ENCODE measurements at places on chromosomes 3 and 15. TPM values are rescaled to one million over a fixed set of nuclear protein-coding genes. Genes with fewer than 3 reads are reported as not detected.

- DNase-seq, result no peak
Observed at GRCh38 chr3:126522363-126522788, 1.6 kb upstream of the CHST13 start.

The GOLGA8N gene
- 7.9 TPM for total RNA-seq

The SOX14 gene
- not detected for total RNA-seq

The GUCA1C gene
- not detected for total RNA-seq

The CYP8B1 gene
- total RNA-seq, result not detected

The FOXB1 gene
- not detected for total RNA-seq

The ZCWPW2 gene
- 1.2 TPM for total RNA-seq

DNA sequence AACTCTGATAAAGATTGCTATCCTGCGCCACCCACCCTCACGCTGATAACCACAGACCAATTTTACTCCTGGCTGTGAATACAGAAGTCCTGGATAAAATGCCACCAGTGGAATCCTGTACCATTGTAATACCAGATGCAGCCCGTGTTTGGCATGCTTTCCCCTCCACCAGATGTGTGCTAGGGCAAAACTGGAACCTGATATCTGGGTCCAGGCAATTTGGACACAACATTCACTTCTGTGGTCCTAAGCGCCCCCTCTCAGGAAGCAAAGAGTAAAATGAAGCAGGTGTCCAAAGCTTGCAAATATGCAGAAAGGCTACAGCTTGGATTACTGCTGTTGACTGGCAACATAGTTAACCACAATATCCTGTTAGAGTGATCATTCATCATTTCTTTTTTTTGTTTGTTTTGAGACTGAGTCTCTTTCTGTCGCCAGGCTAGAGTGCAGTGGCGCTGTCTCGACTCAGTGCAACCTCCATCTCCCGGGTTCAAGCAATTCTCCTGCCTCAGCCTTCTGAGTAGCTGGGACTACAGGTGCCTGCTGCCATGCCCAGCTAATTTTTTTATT is 32.8 kb downstream of the LOXL1 start:
- no peak for DNase-seq

The GXYLT2 gene
- 8.6 TPM for total RNA-seq

DNA sequence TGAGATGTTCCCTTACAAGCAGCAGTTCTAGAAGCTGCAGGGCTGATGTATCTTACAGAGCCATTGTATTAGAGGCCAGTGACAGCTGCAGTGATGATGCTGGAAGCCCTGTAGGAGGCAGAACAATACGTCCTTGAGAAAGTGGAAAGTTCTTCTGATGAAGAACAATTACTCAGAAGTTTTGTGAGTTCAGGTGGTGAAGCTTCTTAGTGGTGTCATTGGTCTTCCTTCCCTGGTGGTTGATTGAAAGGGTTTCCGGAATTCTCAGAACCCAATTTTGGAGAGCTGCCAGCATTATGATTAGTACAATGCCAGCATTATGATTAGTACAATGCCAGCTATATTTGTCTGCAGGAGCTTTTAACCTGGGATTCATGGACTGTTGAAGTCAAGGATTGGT is 356.4 kb downstream of the MFSD1 start:
- no peak for DNase-seq

- DNase-seq, result no peak
Observed at GRCh38 chr3:18445401-18446148, 20.4 kb upstream of the SATB1 start.

The RPN1 gene
- total RNA-seq, result 190 TPM

The ANO10 gene
- 19.2 TPM for total RNA-seq

- no peak for DNase-seq
Observed at GRCh38 chr3:101950510-101950909, 101.2 kb downstream of the NFKBIZ start.

DNA sequence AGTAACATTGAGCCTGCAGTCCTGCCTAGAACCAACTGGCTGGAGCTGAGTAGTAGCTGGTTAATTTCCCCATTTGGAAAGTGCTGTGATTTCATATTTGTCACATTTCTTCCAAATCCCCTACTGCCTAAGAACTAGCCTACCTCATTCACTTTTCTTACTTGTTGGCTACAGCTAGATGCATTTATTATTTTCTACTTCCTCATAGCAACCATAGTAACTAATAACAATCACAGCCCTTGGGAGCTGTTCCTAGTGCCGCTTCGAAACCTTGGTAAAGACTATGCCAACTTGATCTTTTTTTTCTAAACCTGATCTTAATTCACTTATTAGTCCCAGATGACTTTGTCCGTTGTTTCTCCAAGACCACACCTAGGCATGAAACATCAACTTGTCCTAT is 240.3 kb downstream of the FGF12 start:
- DNase-seq, result no peak

DNA sequence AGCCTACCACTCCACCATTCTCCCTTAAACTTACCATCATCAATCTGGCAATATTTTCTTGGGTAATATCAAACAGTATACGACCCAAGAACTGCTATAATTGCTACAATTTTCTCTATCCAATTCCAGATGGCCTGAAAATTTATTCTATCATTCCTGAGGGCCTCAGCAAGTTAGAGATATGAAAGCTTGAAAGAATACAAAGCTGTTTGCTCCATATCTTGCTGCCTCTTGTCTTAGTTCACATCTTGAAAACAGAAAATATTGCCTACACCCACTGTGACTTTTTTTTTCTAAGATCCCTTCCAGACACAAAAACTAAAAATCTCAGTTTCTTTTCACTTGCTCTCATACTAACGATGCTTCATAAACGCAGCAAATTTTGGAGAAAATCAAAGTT is 898.9 kb downstream of the OTOL1 start:
- no peak for DNase-seq
